Sciatic nerve (tissue), 2 donors: ENCODE measurements at places on chromosomes 3 and 15. TPM values are rescaled to one million over a fixed set of nuclear protein-coding genes. Genes with fewer than 3 reads are reported as not detected.

DNA sequence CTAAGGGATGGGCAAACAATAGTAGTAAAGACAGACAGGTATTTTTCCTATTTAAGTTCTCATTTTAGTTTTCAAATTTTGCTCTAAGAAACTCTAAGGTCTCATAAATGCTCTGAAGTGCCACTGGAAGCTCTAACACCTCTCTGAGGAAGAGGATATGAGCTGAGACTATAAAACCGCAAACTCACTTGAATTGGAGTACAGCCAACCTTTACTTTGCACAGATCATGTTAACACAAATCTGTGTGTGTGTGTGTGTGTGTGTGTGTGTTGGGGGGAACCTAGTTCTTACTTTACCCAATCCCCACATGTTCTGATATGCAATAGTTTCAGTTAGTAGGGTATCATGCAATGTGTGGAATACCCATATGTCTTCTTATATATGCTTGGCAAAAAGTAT lies 446.8 kb downstream of the CHL1 start:
- DNase-seq, result no peak

DNA sequence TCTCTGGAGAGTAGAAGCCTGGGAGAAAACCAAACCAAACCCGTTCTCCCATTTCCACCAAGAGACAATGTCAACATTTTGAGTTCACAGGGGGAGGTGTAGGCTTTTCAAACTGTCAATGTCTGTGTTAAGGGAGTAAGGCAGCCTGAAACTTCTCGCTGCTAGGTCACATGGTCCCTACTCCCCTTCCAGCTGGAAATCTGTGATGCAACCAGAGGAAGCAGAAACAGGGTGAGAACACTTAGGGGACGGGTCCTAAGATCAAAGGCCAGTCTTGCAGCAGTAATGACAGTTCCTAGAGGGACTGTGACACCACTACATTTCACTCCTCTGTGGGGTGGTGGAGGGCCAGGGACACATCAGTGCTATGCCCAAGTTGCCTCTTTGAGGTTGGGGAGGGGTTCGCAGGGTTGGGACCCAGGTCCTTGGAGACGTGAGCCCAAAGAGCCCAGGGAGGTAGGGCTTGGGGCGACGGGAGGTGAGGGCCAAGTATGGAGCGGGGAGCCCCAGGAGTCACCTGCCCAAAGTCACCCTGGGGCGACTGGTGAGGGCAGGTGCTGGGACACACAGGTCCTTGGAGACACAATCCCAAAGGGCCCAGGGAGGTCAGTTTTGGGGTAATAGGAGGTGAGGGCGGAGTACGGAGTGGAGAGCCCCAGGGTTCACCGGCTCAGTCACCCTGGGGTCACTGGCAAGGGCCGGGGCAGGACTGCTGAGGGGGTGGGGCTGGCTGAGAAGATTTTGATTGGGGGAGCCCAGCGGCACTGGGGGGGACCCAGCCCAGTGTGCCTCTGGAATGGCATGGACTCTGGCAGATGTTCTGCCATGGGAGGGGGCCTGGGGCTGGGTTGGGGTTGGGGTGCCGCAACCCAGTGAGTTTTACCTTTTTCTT lies 582 bp downstream of the GOLGA6L2 start:
- DNase-seq, result no peak

Gene IL16
- total RNA-seq, result 54.0 TPM

- no peak for DNase-seq
Measured at GRCh38 chr15:78448441-78449219, 10.6 kb downstream of the IREB2 start.

DNA sequence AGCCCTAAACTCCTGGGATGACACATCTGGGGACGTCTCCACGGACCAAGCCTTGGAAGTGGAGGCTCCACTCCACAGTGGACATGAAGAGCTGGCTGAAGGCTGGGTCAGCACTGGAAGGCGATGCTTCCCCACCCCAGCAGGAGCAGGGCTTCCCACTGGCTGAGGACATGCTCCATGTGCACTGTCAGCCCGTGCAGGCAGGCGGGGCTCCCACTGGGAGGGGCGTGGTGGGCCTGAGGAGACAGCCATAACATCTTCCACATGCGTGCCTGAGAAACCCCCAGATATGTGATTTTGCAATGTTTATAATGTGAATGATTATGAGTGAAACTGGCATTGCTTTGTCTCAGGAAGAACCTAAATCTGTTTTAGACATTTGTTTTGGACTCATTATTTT lies 231.3 kb downstream of the KLF13 start:
- DNase-seq, result no peak

- no peak for DNase-seq
Measured at GRCh38 chr3:17901893-17902292, 159.5 kb upstream of the TBC1D5 start.

Gene GRK7
- not detected for total RNA-seq

Gene GP5
- 0.09 TPM for total RNA-seq
